ENCODE measurements at places on chromosomes 16 and 17.

DNA sequence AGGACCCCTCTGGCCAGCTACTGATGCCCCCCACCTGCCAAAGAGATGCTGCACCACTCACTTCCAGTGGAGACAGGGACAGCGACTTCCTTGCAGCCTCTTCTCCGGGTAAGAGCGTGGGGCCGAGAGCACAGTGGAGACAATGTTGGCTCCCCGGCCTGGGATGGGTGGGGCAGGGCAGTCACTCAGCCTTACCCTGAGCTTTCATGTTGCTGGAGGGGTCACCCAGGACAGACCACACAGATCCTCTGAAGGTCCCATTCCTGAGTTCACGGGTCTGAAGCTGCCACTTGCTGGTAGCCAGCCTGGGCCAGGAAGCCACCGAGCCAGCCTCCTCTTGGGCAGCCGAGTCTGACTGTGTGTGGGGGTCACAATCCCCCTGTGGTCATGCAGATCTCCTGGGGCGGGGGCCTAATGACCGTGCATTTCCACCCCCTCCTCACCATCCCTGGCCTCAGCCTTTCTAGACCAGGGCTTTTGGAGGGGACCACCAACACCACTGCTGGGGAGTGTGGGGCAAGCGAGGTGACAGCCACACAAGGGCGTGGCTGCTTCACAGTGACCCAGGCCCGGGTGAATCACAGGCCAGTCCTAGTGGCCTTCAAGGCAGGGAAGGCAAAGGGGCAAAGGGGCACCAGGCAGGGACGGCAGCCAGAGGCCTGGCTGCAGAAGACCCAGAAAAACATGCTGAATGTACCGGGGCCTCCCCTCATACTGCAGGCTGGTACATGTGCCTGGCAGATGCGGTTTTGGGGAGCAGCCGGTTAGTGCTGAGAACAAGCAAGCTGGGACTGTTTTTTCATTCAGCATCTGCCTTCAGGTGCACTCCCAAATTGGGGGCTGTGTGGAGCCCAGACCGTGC is 10.4 kb downstream of the TAF1C start:
- DNase-seq, result no peak

DNA sequence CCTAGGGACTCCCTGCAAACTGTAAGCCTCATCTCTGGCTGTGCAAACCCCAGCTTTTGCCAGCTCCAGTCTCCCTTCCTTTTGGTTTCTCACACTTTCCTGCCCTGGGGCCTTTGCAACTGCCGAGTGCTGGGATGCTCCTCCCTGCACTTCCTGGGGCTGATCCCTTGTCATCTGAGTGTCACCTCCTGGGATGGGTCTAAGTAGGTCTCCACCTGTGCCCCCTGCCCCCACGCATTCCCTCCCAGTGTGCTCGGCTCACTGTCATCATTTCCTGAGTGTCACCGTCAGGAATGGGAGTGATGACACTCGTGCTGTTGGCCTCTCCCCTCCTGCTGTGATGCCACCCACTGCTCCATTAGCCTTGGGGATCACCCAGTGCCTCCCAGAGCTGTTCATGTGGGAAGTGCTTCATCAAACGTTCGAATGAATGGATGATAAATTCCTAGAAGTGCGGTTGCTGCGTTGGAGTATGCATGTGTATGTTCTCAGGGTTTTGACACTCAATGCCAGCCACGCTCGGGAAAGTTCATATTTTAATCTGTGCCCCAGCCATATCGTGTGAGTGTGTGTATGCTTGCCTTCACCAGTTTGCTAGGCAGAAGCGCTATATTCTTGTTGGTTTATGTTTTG is 189.9 kb downstream of the NTN1 start:
- no peak for DNase-seq

DNA sequence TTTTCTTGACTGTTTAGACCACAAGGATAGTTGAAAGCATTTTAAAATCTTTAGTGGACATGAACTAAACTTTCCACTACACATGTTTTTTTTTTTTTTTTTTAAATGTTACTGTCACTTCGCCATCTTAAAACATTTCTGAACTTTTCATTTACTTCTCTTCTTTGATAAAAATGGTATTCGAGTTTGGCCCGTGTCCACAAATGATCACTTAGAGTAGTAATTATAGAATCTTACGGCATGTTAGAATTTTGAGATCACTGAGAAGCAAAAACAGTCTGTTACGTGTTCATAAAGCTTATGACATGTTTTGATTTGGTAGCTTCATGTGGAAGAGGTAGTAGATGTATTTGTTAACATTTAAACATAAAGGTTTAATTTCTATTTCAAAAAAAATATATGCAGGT is 1.1 kb downstream of the NSRP1 start:
- no peak for DNase-seq

GRCh38 chr16:84628226-84628731 is 10.4 kb upstream of the COTL1 start:
- DNase-seq, result no peak

GRCh38 chr17:69175625-69176456 is 34.1 kb upstream of the ABCA6 start:
- DNase-seq, result peak; percentile 2

GRCh38 chr17:81398176-81398831 is 3.0 kb downstream of the BAHCC1 start:
- DNase-seq, result no peak

GRCh38 chr16:85749771-85750145 is 1.1 kb downstream of the C16orf74 start:
- no peak for DNase-seq

DNA sequence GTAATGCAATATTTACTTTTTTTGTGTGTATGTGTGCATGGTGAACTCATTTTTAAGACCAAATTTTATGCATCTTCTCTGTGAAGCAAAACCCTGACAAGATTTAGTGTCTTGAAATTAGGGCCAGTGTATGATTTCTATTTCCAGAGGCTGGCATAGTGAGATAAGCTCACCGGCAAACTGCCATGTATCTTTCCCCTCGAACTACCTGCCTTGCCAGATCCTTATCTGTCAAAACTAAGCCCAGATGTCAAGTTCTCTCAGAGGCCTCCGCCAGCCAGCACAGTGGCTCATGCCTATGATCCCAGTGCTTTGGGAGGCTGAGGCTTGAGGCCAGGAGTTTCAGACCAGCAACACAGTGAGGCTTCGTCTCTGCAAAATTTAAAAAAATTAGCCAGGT is 10.0 kb downstream of the USP32 start:
- no peak for DNase-seq
